Stimulated activated CD4-positive, alpha-beta T cell treated with anti-CD3 and anti-CD28 coated beads, Interleukin-1b, Interleukin-23, amount 100 ng/mL, for 1 hour (primary cell): ENCODE measurements at places on chromosomes 5 and 9.

DNA sequence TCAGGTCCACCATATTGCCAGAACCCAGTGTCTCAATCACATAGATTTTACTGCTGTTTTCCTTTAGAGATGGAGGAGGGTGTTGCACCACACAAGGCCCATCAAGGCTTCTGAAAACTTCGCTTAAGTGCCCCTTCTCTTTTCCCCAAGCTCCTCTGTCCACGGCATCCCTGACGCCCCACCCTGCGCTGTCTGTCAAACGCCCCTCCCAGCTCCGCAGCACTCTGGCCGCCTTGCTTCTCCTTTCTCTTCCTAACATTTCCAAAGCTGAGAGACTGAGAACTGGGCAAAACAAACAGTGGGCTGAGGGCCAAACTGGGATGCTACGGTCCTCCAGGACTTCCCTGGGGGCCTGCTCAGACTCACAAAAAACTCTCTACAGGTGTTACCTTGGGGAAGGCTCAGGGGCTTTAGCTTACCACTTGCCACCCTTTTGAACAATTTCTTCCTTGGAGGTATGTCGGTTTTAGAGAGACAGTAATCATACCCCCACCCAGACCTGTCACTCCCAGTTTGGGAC is 28.3 kb upstream of the ERGIC1 start:
- no peak for DNase-seq

DNA sequence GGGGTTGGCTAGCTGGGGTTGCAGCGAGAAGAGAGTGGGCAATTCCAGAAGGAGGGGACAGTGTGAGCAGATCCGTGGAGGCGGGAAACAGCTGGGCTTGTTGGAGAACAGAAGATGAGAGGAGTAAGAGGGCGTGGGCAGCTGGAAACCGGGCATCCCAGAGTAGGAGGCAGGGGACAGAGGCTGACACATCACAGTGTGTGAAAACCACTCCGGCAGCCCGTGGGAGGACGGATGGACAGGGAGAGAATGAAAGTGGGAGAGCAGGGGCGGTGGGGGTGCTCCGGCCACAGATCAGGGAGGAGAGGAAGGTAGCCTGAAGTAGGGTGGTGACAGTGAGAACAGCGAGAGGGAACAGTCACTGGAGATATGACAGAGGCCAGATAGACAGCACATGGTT is 8.3 kb upstream of the PSMB7 start:
- no peak for DNase-seq

DNA sequence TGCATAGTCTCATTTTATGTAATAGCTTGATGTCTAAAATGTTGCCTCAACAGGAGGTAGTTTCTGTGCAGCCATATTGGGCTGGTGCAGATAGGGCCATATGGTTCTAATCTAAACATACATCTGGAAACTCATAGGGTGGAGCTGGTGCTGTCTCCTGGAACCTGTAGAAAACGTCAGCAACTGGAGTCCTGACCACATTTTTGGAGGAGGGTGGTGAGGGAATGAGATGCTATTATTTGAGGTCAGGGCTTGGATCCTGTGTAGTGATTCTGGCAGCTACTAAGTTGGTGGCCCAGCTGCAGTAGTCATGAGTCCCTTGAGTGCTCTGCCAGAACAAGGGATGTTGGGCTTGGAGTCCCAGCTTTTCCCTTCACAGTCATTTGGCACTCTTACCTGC is 14.1 kb downstream of the MAN2A1 start:
- DNase-seq, result no peak

DNA sequence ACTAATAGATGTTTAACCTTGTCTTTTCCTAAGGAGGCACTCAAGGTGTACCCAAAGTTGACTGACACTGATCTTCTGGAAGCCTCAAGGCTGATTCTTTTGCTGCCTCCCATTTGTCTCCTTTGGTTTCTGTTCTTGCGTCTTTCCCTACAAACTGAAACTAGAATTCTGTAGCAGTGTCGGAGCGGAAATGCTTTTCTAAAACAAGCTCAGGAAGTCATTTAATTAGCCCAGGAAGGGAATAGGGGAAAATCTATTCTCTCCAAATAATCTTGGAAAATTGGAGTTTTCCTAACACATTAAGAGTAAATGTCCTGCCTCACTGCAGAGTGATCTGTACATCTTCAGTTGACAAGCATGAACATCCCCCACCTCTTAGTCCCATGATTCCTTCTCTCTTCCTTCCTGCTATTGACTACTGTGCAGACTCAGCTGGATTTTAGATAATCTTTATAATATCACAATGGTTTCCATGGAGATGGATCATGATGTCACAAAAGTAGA is 182.7 kb downstream of the NR3C1 start:
- no peak for DNase-seq

GRCh38 chr5:35335752-35336151 is 105.5 kb upstream of the PRLR start:
- no peak for DNase-seq
